ENCODE measurements at places on chromosomes 12 and 14.

GRCh38 chr14:61494018-61494417 is 172.6 kb downstream of the PRKCH start:
- DNase-seq, result no peak

DNA sequence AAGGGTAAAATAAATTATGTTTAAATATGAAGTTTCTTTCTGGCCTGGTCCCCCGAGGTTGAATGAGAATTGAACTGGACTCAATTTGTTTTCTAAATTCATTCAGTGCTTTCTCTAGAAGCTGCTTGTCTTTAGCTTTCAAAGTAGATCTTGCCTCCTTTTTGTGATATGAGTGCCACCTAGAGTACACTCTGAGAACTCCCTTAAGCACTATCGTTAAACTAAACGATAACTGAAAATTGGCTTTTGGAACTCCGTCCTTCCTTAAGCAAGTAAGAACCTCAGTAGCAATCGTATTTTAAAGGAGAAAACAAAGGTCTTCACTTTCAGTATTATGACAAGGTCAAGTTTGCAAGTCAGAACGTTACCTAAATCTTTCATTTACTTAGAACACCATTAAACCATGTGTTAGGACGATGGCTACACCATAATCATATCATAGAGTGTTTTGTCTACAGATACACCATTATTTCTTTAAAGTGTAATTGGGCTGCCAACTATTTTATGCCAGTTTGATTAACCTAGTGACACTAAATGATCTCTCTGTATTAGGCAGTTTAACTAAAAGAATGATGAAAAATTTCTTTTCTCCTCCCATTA is 364.8 kb downstream of the SNAPC1 start:
- peak; percentile 42 for DNase-seq

- no peak for DNase-seq
These were observed 288.7 kb downstream of the NAV3 start for GRCh38 chr12:78119351-78119918.

GRCh38 chr12:22536971-22537544 is 7.3 kb downstream of the C2CD5 start:
- DNase-seq, result no peak

- DNase-seq, result no peak
These were observed 74.0 kb downstream of the TSPAN9 start for GRCh38 chr12:3150931-3151835.

GRCh38 chr12:131456301-131457027 is 254.4 kb upstream of the SFSWAP start:
- peak; percentile 41 for DNase-seq

DNA sequence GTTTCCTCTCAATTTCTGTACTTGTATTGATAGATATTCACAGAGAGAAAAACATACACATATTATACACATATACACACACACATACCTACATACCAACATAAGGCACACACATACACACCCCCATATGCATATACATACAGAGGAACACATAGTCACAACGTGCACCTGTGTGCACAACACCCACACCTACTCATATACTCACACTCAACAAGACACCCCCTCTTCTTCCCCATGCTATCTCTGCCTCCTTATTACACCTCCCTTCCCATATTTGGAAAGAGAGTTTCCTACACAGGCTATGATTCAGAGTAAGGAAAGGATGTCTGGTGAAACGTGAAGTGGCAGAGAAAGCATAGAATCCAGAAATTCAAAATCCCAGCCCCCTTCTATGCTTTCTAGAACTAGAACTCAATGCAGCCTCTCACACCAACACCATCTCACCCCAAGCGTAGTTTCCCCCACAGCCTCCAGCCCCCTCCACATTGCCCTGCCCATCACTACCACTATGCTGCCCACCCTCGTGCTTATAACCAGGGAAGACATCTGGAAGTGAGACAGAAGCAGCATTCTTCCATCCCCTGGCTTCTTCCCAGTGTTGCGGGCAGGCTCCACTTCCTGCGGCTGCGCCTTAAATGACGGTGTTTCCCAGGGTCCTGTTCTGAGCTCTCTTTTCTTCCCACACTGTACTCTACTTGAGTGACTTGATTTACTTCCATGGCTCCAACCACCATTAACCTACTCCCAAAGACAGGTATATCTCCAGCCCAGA is 2.4 kb downstream of the RNASE8 start:
- no peak for DNase-seq

- DNase-seq, result no peak
These were observed 418.4 kb upstream of the DCN start for GRCh38 chr12:91601054-91601453.

DNA sequence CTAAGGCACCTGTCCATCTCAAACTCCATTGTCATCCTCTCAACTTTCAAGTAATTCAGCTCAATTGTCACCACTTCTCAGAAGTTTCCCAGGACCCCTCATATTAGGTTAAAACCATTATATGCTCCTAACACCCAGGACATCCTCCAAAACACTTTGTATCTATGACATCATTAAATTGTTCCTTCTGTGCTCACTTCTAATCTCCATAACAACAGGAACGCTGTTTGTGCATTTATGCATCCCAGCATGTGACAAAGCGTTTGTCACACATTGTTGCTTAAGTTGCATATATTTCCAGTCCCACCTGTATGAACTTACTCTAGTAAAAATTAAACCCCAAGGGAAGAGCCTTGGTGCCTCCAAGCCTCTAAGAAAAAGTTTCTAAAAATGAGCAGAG is 133.9 kb downstream of the TBX5 start:
- peak; percentile 35 for DNase-seq

DNA sequence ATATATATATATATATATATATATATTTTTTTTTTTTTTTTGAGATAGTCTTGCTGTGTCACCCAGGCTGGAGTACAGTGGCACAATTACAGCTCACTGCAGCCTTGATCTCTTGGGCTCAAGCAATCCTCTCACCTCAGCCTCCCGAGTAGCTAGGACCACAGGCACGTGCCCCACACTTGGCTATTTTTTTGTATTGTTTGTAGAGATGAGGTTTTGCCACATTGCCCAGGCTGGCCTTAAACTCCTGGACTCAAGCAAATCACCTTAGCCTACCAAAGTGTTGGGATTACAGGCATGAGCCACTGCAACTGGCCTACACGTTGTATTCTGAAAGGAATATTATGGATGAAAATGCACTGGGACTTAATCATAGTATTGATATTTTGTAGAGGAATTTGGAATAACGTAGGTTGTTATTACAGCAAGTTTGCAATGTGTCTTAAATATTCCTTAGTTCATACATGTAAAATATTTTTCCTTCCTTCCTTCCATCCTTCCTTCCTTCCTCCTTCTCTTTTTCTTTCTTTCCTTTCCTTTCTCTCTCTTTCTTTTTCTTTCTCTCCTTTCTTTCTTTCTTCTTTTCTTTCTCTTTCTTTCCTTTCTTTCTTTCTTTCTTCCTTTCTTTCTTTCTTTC is 862 bp downstream of the KLRB1 start:
- no peak for DNase-seq

DNA sequence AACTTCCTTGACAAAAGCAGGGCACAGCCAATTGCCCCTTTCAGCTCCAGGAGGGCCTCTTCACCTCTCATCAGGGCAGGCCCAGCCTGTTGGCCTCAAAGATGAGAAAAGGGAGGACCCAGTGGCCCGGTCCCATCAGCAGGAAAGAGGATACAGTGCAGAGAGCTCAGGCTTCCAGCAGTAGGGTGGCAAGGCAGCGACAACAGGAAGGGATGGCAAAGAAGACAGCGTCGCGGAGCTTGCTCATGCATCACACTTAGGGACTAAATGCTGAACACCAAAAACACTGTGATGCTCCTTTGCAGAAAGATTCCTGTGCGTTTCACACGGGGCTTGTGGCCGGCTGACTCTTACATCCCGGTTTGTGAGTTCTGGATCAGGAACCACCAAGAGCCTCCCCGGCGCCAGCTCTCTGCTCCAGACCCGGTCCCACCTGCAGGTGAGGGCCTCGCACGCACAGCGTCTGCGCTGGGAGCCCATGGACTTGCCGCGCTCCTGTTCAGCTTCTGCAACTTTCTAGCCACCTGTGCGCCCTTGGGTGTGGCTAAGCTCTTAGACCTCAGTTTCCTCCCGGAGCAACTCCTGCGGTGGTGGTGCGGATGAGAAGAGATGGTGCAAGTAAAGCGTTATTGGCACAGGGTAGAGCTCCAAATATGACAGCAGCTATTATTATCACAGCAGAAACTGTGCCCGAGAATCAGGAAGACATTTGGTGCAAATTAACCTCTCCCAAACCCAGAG is 15.3 kb upstream of the BCL7A start:
- DNase-seq, result no peak

DNA sequence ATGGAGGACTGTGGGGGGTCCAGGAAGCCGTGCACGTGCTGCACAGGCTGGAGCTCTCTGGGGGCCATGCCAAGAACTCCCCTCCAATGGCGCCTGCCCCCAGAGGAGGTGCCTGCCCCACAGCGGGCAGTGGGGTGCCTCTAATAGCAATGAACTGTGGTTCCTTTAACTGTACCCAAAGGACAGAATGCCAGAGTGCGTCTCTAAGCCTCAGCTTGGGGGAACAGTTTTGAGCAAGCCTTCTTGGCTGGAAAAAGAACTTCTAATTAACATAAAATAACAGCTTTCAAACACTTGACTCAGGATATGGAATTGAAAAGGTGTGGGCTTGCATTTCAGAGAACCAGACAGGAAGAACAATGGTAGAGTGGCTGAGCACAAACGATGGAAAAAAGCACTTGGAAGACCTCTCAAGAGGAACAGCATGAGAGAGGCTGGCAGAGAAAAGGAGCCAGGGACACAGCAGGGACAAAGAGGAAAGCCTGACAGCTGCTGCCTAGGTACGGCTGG is 195.6 kb downstream of the TTC7B start:
- DNase-seq, result no peak

DNA sequence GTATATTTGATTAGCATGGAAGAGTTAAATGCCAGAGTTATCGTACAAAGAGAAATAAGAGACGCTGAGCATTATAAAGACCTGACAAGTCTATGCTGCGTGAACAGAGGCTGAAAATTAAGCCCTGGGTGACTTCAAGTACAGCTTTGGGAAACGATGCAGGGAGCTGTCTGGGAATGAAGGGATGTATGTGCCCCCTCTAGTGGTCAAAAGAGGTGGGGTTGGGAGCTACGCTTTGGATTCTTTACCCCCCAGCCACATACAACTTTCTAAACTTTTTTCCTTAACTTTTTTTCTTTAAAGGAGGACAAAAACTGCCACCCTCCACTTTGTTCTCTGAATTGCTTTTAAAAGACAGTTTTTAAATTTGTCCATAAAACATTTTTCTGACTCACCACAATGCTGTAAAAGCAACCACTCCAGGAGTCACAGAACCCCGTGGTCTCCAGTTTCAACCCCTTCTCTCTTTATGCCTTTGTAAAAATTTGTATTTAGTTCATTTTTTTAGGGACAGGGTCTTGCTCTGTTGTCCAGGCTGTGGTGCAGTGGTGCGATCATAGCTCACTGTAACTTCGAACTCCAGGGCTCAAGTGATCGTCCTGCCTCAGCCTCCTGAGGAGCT is 59.4 kb downstream of the ZNF664 start:
- peak; percentile 35 for DNase-seq

DNA sequence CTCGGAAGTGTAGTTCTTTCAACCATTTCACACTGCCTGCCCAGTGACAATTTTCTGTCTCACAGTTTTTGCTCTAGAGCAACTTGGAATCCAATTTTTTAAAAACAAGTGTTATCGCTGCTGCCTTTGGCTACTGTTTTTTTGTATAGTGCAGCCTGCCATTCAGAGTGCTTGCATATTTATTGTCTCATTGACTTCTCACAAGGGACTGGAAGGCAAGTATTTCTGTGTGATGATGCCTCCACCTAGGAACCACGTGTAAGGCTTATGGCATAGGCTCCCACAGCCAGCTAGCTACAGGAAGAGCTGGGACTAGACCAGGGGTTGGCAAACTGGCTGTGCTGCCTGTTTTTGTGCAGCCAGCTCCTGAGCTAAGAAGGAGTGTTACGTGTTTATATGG is 903 bp downstream of the PARPBP start:
- no peak for DNase-seq
